ENCODE measurements at places on chromosomes 1 and 21.

DNA sequence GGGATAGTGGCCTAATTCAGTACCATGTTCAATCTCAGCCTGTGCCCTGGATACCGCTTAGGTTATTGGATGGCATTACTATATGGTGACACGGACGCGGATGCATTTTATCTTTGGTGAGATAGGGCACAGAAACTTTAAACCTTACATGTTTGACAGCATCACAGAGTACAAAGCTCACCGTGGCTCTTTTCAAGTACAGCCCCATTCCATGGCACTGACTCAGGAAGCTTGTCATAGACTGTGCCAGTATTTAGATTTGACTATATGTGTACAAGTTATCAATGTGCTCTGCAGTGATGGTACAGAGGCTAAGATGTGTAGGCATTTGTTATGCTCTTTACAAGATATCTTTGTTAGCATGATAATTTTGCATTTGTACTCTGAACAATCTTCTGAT lies 169.0 kb downstream of the RYR2 start:
- DNase-seq, result no peak

GRCh38 chr1:193312432-193312831 lies 126.0 kb upstream of the B3GALT2 start:
- no peak for DNase-seq

DNA sequence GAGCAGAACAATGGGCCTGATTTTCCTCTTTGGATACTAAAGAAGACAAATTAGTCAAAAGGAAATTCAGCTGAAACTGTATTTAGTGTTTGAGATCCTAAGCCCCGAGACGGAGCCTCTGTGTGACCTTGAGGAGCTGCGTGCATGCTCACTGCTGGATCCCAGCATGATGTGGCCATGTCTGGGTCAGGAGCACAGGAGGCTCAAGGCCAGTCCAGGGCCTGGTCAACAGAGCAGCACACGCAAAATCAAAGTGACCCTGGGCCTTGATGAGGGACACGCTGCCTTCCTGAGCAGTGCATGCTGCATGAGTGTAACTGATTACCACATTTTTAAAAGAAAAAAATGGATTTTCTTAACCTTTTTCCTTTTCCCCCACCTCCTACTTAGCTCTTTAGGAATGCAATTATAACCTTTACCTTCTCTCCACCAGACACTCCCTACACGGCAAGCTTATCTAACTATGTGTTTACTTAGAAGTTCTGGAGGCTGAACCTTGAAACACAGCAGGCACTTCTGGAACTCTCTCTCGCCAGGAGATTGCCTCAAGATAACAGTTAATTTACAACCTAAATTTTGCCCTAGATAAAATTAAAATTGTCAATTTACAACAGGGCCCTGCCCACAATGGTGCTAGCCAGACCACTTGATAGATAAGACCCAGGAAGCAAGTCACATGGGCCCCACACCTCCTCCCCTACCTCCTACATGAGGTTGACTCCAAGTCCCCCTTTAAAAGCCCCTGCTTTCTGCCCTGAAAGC lies 144.6 kb downstream of the LRIG2 start:
- DNase-seq, result peak; percentile 65

GRCh38 chr1:19765623-19766022 lies 34.1 kb downstream of the TMCO4 start:
- DNase-seq, result no peak

DNA sequence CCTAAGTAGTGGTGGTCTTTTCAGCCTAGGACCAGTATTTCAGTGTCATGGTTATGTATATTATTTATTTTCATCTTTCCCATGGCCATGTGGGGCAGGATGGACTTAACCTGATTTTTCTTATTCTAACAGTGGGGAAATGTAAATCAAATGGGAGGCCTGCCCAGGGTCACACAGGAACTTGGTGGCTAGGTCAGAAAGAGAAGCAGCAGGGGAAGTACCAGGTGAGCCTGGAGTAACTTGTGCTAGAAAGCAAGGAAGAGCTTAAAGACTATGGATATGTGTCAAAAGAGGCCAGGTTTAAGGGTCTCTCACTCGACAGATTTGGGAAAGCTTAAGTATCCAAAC lies 936 bp downstream of the ZFP69B start:
- no peak for DNase-seq

GRCh38 chr1:226199971-226200370 lies 13.4 kb upstream of the ACBD3 start:
- no peak for DNase-seq

DNA sequence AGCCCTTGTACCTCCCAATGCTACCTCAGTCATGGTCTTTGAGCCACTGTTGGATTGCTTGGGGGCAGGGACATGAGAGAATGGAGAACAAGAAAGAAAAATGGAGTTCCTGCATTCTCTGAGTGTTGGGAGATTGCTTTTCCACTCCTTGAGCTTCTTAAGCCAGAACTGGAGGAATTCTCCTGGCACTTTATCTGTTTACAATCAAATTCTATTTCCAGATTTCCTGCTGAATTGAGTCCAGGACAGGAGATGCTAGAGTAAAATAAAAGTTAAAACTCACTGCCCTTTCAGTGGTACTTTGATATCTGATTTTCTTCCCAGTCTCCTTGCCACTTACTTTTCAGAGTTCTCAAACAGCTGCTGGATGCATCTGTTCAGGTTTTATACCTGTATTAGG lies 24.4 kb upstream of the DEPDC1 start:
- no peak for DNase-seq
